ENCODE measurements at places on chromosomes 7 and 10.

- no peak for DNase-seq
These were observed 3.6 kb upstream of the HTR5A start for GRCh38 chr7:155066417-155066950.

DNA sequence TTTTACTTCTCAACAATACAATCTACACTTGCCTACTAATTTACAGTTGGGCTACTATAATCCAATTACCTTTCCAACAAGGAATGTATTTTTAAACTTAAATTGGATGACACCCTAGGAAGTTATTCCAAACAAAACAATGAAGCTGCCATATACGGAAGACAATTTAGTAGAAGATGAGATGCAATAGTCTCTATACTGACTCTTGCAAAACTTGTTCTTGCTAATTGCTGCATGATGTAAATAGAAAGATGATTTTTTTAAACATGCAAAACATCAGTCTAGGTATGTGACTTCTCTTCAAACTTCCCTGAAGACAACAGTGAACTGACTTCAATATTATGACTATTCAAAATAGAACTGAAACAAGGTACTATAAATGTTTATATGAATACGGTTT is 17.6 kb downstream of the NT5C3A start:
- no peak for DNase-seq

DNA sequence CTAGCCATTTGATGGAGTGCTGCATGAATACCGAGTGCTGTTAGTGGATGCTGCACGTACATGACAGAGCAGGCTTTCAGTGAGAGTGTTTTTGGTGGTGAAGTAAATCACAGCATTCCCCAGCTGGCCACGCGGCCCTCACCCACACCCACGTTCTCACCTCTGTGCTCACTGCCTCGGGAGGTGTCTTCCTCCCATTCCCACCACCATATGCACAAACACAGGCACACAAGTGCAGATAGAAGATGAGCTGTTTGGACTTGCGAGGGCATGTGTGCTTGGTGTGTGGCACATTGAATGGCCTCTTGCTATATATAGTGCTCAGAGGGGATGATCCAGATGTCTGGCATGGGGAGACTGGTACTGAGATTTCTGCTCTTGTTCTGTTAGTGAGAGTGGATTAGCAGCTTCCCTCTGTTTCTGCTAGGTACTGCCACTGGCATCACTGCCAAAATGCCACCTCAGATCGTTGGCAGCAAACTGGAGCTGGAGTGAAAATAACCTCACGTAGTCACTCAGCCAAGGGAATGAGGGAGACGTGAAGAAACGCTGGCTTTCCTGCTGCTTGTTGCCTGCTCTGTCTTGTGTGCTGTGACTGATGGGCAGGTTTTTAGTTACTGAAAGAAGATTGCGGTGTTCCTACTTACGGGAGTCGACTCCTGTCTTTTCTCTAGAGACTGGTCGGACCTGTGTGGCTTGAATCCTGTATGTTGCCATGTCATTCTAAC is 19.1 kb downstream of the DNAJB6 start:
- DNase-seq, result no peak

DNA sequence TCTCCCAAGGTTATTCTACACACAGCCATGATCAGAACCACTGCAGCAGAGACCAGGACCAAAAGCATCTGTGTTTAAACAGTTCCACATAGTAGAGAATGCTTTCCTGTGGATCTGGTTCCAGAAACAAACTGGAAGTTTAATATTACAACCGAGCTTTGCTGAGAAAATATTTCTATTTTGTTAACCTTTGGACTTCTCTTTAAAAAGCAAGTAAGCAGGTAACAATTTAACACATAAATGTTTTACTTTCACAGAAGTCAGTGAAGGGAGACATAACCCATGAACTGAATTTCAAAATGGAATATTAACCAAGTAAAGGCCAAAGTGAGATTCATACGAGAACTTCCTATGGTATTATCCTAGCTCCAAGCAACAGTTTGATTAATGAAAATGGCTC is 98.6 kb upstream of the PHYHIPL start:
- no peak for DNase-seq

GRCh38 chr7:44278451-44279161 is 46.8 kb downstream of the CAMK2B start:
- no peak for DNase-seq

- peak; percentile 16 for DNase-seq
These were observed 575.6 kb downstream of the ARL4A start for GRCh38 chr7:13262929-13263530.

DNA sequence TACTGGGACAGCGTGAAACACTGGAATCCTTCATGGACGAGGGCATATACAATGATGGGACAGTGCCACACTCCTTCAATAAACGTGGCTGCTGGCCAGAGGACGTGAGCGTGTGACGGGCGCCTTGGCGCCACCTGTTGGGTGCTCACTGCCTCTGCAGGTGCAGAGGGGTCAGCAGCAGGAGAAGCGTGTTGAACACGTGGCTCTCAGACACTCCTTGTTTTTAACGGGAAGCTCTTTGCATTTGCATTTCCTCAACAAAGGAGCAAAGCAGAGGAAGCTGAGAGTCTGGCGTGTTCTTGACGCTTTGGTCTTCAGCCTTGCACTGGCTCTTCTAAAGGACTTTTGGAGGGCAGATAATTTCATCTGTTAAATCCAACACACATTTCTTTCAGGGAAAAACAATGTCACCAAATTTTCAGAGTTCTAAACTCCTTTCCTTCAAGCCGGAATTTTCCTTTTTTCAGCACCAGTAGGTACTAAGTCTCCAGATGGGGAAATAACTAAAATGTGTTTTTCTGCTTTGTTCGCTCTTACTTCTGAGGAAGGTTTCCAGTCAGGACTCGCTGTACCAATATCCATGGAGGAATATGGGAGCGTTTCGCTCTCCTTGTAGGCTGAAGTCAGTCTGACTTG is 2.9 kb upstream of the GET4 start:
- DNase-seq, result peak; percentile 33

GRCh38 chr7:74476626-74477025 is 22.9 kb downstream of the GTF2IRD1 start:
- no peak for DNase-seq

DNA sequence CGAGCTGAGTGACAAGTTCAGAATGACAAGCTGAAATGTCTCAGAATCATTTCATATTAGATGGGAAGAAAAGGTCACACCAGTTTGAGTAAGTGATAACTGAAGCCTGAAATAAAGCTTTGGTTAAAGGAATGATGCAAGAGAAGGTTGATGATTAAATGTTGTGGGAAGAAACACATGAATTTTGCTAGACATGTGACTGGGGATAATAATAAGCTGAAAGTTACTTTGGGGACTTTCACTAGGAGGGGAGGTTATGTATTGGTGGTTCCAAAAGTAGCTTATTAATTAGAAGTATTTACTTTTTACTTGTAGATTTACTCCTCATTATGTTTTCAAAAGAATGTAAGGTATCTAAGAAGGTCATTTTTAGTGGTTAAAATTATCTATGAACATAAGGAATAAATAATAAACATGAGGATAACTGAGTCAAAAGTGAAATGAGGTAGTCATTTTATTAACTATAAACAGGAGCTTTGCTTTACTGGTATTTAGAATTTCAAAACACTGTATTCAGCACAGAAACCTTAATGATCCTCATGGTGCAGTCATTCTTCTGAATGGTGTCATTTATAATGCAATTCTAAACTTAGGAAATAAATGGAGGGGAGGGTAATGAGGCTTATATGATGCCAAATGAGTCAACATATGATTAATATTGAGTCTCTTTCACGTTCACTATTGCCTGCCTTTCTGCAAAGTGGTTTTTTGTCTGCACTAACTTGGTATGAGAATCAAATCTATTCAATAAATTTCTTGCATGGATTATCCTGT is 63.7 kb downstream of the PRKG1 start:
- DNase-seq, result no peak

DNA sequence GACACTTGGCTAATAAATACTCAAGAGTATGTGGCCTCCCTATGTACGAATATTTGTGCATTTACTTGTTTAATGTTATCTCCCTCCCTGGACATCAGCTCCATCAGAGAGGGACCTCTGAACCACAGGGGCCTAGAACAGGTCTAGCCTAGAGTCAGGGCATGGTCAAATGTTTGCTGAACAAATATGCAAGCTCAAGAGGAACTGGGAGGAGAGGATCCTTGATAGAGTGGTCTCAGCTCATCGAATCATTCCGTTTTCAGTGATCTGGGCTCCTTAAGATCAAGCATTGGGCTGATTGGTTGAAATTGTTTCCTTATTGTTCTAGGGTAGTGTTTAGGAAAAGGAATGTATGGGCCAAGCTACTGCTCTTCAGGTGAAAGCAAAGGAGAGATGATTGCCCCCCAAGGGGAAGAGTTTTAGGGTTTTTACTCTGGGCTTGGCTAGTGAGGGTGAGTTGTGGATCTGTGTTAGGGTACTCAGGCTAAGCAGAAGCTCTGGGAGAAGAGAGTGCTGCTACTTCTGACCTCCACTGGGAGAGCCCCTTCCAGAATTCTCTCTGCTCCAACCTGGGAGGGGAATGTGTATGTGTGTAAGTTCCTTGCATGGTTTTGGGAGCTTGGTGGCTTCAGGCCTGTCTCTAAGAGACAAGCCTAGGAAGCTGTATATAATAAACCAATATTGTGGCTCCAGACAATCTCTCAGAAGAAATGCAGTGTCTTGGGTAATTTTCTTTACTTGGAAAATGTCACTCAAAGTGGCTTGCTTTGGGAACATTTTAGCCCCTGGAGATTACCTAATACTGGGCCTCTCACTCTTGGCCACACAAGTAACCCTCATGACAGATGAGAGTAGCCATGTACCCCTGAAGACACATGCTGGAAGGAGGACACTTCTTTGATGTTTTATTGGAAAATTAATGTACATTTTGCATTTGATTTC is 110.0 kb downstream of the EMX2 start:
- no peak for DNase-seq

DNA sequence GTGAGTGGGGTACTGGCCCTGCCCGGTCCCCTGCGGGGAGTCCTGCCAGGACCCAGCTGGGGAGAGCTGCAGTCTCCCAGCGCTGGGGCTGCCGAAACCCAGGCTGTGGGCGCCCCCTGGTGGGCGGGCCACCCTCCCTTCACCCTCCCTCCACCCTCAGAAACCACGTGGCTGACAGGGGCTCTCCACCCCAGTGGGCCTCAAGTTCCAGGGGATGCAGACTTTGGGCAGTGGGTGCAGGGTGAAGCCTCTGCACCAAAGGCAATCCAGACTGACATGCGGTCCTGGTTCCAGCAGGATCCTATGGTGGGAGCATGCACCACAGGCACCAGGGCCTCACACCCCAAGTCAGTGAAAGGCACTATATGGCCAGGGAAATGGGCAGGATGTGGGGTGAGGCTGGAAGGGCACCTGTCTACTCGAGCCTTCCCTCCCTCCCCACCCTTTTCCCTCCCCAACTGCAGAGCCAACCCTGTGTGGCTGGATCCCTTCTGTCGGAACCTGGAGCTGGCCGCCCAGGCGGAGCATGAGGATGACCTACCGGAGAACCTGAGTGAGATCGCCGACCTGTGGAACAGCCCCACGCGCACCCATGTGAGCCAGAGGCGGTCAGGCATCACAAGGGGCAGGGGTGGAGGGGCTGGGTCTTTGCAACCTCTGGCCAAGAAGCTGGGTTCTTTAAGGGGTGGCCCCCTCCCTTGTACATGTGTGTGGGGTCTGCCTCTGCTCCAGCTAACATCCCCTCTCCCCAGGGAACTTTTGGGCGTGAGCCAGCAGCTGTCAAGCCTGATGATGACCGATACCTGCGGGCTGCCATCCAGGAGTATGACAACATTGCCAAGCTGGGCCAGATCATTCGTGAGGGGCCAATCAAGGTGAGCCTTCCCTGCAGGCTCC is 38.8 kb downstream of the PSAP start:
- no peak for DNase-seq

DNA sequence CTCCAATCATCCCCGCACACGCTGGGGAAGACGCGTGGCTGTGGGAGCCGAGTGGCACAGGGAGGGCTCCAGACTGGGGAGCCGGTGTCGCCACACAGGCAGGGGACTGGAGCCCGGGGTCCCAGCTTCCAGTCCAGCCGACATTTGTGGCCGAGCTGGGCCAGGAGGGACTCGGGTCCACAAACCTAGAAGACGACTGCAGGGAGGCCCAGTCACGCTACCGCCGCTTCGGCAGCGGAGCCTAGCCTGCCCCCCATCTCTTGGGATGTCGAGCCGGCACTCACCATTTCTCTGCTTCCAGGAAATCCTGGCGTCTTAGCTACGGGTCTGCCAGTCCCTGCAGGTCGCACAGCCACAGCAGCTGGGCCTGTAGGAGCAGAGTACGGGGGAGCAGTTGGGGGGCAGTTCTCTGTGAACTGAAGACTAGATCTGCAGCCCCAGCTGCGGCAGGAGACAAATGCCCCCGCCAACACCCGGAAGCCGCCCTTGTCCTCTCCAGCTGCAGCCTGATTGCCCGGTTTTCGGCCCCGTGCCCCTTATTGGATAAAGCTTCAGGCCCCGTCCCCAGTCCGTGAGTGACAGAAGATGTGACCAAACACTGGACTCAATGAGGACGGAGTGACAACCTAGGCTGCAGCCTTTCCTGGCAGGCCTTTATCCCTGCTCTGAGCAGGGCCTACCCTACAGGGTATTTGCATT is 270.7 kb downstream of the ZNF33B start:
- peak; percentile 48 for DNase-seq

DNA sequence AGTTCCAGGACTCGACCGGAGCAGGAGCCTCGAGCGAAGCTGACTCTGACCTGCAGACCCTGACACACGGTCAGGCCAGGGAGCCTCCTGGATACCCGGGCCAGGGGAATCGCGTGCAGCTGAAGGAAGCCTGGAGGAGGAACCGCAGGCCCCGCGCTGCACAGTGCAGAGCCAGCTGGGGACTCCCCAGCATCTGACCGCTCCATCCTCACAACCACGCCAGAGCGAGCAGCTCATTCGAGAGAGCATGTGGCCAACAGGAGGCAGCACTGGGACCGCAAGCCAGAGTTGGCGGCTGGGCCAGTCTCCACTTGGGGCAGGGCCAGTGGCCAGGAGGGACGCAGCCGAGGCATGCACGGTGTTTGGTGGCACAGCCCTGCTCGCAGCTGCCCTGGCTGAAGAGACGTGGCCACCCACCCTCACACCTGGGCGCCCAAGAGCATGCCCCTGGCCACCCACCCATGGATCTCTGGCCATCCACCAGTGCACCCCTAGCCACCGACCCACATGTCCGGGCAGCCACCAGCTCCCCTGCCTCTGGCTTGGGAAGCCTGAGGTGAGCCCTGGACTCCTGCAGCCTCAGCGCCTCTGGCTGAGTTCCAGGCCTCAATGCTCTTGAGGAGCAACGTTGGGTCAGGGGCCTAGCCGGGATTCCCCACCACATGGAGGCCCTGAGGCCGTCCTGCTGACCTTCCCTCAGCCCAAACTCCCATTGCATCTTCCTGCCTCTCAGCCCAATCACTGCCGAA is 213.9 kb downstream of the ELFN1 start:
- DNase-seq, result no peak

DNA sequence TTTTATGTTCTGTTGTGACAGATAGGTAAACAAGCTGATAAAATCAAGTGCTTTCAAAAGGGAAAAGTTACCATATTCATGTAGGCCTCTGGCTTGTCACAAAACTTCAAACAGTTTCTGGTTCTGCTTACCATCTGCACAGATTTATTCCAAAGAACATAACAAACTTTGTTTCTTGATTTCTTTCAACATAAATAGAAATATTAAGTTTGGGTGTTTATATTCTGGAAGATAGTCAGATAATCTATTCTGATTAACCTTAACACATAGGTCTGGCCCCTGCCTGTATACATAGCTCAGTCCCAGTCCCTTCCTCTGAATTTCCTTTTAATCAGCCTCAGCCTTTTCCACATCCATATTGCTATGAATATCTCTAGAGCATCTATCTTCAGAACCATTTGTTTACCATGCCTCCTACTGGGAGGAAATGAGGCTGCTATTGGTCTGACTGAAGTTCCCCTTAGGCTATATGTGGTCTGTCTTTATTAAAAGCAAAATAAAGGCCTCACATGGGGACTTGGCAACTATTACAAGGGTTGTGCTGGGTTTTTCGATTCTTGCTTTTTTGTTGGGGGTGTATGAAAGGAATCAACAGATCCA is 319.0 kb downstream of the HPSE2 start:
- DNase-seq, result no peak
